ENCODE measurements at places on chromosomes 11 and 22.

- DNase-seq: peak; percentile 80
These were observed at the start of gene SLC43A3 for GRCh38 chr11:57426929-57427726. Gene SLC43A3, minus strand, starts transcription at chr11:57427121. Its CDS starts 949 bp downstream, at chr11:57426172.

- DNase-seq: peak; percentile 76
These were observed 236.1 kb downstream of the TTC28 start for GRCh38 chr22:28443526-28443876.

GRCh38 chr22:24474649-24475255 lies 20.4 kb upstream of the UPB1 start:
- DNase-seq: no peak

GRCh38 chr22:35523167-35523947 lies 17.3 kb upstream of the RASD2 start:
- no peak for DNase-seq

GRCh38 chr11:60978546-60979380 lies 7.3 kb downstream of the CD6 start:
- no peak for DNase-seq

DNA sequence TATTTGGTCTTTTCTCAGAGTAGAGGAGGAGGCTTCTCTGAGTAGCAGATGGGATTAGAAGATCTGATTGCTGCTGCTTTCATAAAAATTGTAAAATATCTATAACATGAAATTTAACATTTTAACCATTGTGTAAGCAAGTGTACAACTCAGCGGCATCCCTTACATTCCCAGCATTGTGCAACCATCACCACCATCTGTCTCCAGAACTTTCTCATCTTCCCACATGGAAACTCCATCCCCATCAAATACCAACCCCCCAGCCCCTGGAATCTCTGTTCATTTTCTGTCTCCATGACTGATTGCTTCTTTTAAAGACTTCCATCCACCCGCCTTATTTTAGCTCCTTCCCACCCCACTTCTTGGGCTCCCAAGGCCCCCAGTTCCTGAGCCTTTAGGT lies 32.3 kb downstream of the MRGPRD start:
- no peak for DNase-seq

DNA sequence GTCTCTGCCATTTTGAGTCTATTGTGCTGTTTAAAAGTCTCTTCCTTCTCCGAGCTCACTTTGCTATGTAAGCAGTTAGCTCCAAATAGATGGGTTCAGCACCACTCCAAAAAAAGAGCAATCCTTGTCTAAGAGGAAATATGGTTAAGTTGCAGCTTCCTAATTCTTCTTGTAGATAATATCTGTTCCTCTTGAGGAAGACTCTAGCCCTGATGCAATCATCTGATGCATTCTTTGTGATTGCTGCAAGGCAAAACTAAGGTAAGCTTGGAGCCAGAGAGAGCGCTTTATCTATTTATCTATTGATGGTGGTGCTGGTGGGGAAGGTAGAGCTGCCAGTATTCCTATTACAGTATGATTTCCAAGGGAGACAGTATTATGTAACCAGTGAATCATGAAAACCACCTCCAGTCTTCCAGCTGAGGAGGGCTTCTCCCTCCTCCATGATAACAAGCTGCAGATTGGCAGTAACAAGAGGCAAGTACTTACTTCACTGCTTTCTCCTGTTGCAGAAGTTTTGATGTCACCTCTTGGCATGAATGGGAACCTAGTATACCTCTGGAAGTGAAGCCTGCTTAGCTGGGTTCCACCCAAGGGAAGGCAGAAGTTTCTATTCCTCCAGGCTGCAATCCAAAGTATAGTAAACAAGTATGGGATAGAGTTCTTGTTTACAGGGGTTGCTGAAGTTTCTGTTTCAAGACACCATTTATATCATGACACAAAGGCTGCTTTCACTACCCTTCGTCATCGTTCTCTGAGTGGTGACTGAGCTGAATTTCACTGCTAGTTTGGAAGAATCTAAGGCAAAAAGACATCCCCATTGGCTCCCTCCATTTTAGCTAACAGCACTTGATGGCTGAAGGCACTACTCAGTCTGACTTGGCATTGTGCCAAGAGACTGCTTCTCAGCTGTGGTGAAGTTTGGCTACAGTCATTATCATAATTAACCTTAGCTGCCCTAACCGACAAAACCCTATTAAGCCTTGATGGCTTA lies 49.7 kb downstream of the FDX1 start:
- no peak for DNase-seq

DNA sequence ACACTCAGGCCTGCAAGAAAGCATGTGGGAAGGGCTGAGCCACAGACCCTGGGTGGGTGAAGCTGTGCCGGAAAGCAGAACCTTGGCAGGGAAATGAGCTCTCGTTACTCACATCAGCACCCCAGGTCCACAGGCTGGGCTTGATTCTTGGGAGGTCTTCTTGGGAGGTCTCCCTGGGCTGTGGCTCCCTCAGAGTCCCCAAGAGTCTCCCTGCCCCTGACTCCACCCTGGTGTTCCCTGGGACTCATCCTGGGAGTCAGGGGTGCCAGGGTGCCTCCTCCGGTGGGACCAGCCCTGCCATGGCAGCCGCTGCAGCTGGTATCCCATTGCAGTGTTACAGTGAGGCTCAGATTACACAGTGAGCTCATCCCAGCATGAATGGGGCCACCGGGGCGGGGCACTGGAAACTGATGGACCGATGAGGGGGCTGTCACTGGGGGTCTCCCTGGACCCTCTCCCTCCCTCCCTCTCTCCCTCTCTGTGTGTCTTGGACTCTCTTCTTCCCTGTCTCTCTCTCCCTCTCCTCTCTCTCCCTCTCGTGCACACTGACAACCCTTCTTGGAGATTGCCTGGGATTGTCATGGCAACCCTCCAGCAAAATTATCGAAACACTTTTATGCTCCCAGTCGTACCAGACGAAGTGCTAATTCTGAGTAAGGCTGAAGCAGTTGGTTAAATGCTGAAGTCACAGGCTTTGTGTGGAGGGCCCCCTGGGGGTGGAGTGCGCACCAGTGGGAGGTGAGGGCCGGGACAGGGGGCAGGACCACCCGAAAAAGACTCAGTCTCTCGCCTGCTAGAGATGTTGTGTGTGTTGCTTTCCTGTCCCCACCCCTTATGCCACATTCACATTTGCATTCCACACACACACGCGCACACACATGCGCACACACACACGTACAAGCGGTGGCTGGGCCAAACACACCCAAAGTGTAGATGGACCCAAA lies 8.6 kb upstream of the C11orf96 start:
- peak; percentile 89 for DNase-seq

GRCh38 chr11:76322540-76322939 lies 58.4 kb downstream of the THAP12 start:
- DNase-seq: no peak

DNA sequence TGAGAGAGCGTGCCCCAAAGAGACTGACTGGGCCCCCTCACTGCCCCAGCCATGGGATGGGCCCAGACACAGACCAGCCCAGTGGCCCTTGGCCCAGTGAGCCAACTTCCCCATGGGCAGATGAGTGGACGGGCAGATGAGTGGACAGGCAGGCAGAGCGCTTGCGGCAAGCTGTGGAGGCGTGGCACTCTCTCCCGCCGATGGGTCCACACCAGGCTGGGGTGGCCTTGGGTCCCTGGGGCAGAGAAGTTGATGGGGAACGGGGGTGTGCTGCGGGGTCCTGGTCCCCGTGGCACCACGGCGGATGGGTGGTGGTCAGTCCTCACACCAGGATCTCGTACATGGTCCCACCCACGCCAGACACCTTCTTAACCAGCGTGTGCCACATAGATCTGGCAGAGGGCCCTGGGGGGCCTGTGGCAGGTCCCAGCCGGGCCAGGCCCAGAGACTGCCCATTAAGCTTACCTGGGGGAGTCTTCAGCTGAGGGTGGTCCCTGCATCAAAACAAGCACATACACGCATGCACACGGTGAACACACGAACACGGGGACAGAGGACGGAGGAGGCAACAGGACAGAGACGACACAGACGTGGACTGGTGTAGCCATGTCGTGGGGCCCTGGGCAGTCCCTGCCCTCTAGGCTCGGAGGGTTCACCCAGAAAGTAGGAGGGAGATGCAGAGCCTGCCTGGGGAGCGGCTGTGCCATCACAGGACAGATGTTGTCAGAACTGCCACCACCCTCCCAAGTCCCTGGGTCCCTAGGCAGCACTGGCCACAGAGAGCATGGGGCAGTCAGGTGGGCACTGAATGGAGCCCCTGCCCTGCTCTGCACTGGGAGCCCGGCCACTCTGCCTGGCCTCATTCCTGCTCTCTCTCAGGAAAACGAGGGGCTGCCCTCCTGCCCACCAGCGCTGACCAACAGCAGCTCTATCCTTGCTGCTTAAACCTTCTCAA lies 182.2 kb downstream of the IGLL1 start:
- no peak for DNase-seq

DNA sequence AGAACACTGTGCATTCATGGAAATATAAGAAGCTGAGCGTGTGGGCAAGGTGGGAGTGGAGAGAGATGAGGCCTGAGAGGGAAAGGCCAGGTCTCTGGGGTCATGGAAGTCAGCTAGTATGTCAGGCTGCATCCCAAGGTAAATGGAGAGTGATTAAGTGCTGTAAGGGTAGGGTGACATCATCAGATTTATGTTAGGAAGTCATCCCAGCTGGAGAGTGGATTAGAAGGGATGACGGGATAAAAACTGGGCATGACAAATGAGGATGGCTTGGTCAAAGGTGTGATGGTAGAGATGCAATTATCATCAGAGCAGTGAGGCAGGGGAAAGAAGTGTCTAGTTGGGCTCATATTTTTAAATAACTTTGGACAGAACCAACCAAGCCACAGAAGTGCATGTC lies 3.5 kb upstream of the ENDOD1 start:
- no peak for DNase-seq

DNA sequence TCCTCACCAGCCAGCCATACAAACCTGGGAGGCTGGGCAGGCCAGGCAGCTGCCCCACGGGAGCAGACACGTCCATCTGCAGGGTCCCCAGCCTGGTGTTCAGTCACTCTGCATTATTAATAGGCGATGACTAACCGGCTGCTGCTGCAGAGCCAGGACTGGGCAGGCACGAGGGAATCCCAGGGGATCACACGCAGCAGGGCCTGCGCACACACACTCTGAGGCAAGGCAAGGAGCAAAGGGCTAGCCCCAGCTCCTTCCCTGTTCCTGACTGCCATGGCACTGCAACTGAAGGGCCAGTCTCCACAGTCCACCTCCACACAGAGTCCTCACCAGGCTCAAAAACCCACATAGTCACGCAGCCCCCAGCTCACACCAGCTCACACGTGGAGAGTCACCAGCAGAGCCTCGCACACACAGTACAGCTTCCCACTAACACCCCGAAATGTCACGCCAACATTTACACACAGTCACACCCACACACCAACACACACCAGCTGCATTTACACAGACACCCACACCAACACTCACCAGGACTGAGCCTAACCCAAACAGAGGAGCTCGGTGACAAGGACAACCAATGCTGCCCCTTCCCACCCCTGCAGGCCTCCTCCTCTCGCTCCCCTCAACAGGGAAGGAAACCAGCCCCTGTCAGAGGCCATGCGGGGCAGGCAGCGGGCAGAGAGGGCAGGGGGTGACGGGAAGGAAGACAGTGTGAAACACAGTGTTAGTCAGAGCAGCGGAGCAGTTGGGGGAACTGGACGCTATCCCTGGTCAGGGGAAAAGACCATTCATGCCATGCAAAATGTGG lies 47.3 kb downstream of the NRXN2 start:
- peak; percentile 19 for DNase-seq

GRCh38 chr11:115334932-115335788 lies 169.1 kb downstream of the CADM1 start:
- no peak for DNase-seq

DNA sequence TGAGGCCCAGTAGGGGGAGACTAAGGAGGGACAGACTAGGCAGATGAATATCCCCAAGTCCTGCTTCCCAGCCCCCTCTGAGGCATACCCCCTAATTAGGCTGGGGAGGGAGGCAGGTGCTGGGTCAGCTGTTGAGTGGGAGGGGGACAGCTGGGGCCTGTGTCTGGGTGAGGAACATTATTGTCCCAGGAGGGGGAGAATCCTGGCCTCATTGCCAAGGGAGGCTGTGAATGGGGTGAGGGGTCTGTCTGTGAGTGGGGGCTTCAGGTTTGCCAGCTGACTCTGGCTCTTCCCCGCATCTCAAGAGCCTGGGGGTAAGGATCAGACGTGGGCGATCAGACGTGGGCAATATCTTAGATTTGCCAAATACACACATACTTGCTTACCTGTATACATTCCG lies 2.1 kb downstream of the INPPL1 start:
- DNase-seq: no peak

DNA sequence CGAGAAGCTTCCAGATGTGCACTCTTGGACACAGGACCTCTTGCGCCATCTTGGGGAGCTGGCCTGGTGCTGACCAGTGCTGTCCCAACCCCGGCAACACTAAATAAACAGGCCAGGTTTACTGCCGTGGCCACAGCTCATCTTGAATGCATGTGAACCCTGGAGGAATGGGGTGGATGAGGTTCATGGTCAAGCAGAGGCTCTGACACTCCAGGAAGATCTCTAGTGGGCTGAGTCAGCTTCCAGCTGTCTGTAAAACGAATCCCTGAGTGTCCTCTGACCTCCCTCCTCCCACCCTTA lies 51.8 kb downstream of the ALX4 start:
- DNase-seq: no peak

DNA sequence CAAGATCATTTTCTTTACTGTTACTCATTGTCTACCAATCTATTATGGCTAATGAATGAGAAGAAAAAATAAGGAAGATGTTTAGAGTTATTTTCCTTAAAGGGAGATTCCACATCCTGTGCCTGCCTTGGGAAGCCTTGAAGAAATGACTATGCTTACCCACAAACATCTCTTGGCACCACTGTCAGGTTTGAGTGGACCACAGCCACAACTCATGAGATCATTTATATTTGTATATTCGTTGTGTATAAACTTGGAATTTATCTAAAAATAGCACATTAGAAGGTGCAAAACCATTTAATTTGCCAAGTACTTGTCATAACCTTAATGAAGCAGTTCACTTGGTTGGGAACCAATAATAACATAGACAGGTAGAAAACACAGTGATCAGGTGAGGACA lies 740.8 kb downstream of the DLG2 start:
- no peak for DNase-seq

DNA sequence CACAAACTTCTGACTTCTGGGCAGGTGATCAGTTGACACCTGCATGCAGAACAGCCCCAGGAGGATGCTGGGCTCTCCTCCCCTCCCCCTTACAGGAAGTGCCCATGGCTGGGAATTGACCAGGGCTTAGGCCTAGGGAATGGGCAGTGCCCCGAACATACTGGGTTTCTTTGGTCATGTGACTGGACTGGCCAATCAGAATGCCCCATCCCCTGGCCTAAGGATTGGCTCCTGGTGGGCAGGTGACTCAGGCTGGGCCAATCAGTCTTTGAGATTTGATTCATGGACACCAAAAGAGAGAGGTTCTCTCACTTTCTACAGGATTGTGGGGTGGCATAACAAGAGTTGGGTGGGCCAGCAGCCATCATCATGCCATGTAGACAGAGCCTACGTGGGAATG lies 37.1 kb downstream of the MCM5 start:
- DNase-seq: no peak

GRCh38 chr22:45896964-45897538 lies 79.9 kb downstream of the WNT7B start:
- DNase-seq: peak; percentile 39

GRCh38 chr22:46362203-46362933 lies 26.9 kb downstream of the TRMU start:
- no peak for DNase-seq

All from left lung (tissue), 14 donors.